Osteoblast (primary cell): ENCODE measurements at places on chromosomes 3 and 15. TPM values are rescaled to one million over a fixed set of nuclear protein-coding genes. Genes with fewer than 3 reads are reported as not detected.

Gene MCF2L2
- under 0.01 TPM in 2 replicates for total RNA-seq

GRCh38 chr3:189839576-189839975 lies 208.4 kb downstream of the TP63 start:
- DNase-seq: peak; percentile 77

- DNase-seq: no peak
Observed at GRCh38 chr15:92197746-92198145, 195.9 kb upstream of the ST8SIA2 start.

Gene PP2D1
- not detected in 2 replicates for total RNA-seq

Gene GABRA5
- not detected in 2 replicates for total RNA-seq

DNA sequence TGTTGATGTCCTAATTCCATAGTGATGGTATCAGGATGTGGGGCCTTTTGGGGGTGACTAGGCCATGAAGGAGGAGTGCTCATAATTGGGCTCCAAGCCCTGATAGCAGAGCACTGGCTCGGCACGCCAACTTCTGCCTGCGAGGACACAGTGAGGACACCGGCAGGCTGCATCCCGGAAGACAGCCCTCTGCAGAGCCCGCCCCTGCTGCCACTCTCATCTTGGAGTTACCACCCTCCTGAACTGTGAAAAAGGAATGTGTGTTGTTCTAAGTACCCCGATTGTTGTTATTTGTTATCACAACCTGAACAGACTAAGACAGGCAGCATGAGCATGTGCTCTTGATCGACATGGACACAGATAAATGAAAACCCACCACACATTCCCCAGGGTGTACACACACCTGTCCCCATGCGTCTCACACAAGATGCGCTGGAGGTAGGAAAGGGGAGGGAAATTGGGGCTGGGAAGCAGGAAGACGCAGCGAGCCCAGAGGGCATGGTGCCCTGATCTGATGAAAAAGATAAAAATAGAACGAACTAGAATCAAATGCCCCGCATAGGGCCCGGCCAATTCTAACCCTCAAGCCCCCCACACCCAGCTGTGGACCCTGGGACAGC lies 40.1 kb downstream of the RPN1 start:
- DNase-seq: no peak

Gene CDCP1
- 4.4 and 7.6 TPM in 2 replicates for total RNA-seq

- DNase-seq: peak; percentile 87
Observed at GRCh38 chr3:122533931-122534334, 19.2 kb upstream of the KPNA1 start.

- no peak for DNase-seq
Observed at GRCh38 chr3:45741742-45742460, 52.7 kb downstream of the SACM1L start.

- no peak for DNase-seq
Observed at GRCh38 chr15:72859757-72860145, 76.2 kb upstream of the ADPGK start.

DNA sequence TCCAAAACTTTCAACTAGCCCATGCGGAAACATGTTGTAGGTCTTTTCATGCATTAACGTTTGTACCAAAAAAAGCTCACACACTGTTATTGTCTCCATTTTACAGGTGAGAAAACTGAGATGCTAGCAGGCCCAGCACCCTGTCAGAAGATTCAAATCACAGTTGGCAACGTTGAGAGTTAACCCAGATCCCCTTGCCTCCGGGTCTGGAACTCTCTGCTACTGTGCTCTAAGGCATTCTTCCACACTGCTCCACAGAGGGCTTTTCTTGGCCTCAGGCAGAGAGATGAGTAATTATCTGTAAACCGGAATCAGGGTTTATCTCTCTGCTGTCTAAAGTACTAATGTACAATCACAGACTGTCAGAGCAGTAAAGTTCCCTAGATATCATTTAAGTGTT lies 186.0 kb upstream of the LPP start:
- DNase-seq: no peak

GRCh38 chr3:46200211-46200610 lies 7.9 kb downstream of the CCR1 start:
- DNase-seq: no peak

Gene MBD4
- total RNA-seq: 37.1 and 41.3 TPM in 2 replicates

GRCh38 chr3:136708333-136708985 lies 43.7 kb downstream of the STAG1 start:
- no peak for DNase-seq

Gene GOLGA8S
- under 0.01 TPM in 2 replicates for total RNA-seq

DNA sequence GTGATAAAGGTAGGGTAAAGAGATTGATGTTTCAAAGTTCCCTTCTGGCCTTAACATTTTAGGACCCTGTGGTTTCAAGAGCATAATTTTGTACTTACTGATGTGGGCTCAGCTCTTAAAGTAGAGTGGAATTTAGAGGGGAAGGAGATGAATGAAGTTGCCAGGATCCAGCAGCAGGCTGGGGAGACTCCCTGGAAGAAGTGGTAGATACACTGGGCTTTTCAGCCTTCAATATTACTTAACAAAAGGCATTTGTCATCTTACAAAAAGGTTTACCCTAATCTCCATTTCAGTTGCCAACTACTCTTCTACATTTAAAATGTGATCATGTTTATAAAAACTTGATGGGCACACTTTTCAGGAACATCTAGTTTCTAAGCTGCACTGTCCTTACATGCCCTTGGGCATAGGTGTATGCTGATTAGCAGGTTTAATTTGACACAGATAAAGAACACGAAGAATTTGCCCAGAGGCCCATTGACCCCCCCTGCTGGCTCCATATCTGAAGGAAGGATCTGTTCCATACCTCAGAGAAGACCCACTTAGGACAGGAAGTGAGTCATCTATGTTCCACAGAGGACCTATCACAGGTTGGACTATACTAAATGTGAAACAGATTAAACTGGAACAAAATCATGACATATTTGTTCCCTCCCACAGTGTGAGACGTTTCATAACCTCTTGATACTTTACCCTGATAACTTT lies 93.0 kb upstream of the LPP start:
- DNase-seq: no peak

Gene CCR5
- not detected in 2 replicates for total RNA-seq

DNA sequence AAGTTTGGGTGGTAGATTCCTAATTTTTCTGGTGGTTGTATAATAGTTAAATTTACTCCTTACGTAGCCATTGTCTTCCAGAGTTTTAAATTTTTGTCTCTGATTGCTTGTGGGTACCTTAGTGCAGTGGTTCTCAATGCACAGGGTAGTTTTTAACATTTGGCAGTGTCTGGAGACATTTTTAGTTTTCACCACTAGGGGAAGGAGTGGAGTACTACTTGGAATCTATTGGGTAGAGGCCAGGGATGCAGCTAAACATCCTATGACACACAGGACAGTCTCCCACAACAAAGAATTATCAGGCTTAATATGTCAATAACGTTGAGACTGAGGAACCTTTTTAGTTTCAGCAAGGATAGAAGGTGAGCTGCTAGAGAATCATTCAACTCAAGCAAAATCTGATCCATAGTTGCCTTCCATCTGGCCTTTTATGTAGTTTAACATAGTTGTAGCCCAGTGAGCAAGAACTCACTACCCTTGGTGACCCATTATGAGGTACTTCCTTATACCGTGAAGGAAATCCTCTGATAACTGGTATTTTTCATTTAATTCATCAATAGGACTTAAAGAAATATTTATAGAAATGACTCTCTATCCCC lies 8.6 kb upstream of the STX19 start:
- peak; percentile 30 for DNase-seq

Gene ASB14
- total RNA-seq: not detected in 2 replicates

- peak; percentile 74 for DNase-seq
Observed at GRCh38 chr3:126607214-126607908, 47.6 kb downstream of the TXNRD3 start.

DNA sequence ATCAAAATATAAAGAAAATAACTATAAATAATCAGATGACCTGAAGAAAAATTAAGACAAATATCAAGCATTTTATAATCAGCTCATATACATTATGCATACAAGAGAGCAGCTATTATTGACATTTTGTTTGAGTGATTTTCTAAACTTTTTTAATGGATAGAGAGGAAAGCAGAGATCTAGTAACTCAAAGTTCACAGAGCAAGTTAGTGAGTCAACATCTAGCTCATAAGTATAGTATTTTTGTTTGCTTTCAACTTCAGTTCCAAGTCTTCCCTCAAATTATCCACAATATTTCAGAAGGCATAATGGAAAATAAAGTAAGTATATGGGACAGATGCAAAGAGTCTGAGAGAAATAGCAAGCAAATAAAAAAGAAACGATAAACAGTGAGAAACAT lies 470.1 kb upstream of the ALCAM start:
- DNase-seq: peak; percentile 34

Gene CPLX3
- not detected in 2 replicates for total RNA-seq

DNA sequence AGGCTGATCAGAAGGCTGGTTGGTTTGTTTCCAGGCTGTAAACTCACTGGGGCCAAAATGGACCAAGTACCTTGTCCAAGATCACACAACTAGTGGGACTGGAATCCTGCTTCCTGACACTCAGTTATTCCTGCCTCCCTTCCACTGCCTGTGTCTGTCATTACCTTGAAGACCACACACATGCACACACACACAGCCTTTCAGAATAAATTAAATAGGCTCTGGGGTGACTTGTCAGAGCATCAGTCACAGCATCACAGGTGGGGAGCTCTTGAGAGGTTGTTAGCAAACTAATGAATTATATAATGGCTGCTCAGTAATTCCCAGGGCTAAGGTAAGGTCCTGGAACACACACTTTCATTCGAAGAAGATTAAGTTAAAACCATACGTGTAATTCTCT lies 231.8 kb downstream of the UACA start:
- no peak for DNase-seq

DNA sequence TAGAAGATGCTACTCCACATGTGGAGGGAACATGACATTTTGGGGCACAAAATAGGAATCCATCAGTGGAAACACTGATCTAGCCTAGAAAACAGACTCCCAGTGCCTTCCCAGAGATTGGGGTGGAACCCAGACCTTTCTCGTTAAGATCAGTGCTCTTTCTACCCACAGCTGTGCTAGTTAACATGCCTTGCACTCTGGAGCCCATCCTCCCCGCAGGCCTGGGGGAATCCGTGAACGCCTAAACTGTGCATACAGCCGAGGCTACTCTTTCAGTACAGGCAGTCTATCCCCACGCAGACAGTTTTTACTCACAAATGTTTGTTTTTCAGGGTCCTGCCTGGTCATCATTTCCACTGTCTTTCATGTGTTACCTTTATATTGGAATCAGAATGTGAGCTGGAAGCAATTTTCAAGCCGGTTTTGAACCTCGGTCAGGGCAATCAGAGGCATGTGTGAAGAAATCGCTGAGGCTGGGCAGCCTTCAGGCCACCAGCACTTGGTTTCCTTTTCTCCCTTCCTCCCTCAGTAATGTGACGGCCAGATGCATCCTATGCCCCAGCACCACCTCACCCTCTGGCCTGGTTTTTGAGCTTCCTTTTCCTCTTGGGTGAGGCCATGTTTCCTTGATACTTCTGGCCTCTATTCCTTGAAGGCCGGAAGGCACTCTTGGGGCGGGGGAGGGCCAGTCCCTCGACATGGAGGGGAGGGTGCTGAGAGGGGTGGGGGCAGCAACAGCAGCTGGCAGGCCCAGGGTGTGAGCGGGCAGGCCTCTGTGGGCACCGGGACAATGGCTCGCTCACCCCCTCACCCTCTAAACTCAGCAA lies 123.6 kb upstream of the GALNT15 start:
- DNase-seq: no peak

GRCh38 chr3:31322460-31322859 lies 210.3 kb upstream of the STT3B start:
- no peak for DNase-seq

Gene MAP6D1
- 0.59 and 2.2 TPM in 2 replicates for total RNA-seq

GRCh38 chr3:59133311-59133710 lies 83.5 kb upstream of the CFAP20DC start:
- peak; percentile 76 for DNase-seq

DNA sequence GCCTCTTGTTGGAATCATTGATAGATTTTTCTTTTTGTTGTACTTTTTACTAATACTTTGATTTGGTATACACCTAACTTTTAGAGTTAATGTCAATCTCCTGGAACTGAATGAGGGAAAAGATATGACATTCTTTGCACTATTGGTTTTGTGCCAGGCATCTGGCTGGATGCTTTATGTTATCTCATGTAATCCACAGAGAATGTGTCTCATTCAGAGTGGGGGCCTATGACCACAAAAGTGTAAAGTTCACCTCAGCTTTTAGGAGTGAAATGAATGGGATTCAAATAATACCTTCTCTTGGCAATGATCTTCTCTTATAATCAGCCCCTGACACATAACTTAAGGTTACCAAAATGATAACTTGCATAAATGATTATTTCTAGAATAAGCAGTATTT lies 329.1 kb upstream of the ROPN1 start:
- DNase-seq: no peak

Gene APBA2
- total RNA-seq: 6.2 and 8.8 TPM in 2 replicates

DNA sequence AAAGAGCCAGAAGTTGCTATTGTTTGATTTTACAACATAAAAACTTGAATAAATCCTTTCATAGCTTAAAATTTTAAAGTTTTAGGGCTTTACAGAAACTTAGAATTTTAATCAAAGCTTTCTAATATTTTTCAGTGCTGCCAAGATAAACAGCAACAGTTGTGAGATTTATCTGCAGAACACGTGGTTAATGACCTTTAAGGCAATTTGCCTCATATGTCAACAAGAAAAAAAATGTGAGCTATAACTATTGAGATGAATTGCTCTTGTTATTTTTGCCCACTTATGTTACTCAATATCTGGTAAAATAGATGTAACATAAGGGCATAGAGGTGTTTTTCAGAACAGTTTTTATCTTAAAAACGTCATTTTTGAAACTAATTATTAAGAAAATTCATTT lies 96.7 kb upstream of the NECTIN3 start:
- no peak for DNase-seq

DNA sequence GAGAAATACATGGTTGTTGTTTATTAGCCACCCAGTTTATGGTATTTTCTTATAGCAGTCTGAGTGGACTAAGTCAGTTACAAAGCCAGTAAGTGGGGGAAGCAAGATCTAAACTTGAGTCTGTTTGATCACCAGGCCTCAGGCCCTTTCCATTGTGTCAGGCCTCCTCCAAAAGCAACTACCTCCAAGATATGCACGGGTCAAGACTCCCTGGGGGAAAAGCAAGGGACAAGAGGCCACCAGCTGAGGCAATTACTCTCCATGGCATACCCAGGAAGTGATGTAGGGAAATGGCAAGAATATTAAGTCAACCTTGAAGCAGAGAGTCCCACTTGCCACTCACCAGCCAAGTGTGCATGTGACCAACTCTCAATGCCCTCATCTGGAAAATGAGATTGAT lies 28.6 kb upstream of the SRGAP3 start:
- no peak for DNase-seq

- DNase-seq: no peak
Observed at GRCh38 chr15:27061739-27062138, 90.8 kb downstream of the GABRG3 start.
